ENCODE measurements at places on chromosomes 5 and 9.

GRCh38 chr5:112958093-112959088, 18.2 kb upstream of the DCP2 start:
- no peak for DNase-seq

GRCh38 chr9:79806086-79806485, 234.3 kb downstream of the TLE4 start:
- no peak for DNase-seq

GRCh38 chr5:31759925-31760324, 121.0 kb downstream of the PDZD2 start:
- no peak for DNase-seq

- DNase-seq = no peak
Measured at GRCh38 chr5:80268916-80269315, 13.1 kb upstream of the SERINC5 start.

DNA sequence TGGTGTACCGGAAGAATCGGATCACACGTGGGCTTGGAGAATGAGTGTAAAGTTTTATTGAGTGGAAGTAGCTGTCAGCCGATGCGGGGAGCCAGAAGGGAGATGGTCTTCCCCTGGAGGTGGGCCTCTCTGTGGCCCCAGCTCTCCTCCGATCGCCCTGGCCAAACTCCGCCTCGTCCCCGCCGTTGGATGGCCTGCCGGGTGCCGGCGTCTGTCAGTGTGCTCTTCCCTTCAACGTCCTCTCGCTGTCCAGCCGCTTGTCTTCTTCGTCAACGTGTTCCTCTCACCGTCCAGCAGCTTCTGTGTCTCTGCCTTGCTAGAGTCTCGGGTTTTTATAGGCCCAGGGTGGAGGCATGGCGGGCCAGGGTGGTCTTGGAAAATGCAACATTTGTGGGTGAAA, 27.6 kb upstream of the TMEM215 start:
- no peak for DNase-seq

- no peak for DNase-seq
Measured at GRCh38 chr5:131270809-131271208, 7.0 kb downstream of the CDC42SE2 start.

All from activated effector memory CD4-positive, alpha-beta T cell treated with Interleukin-2 at 50 U/mL for 16 hours (primary cell).